ENCODE measurements at places on chromosomes 11 and 22. TPM values are rescaled to one million over a fixed set of nuclear protein-coding genes. Genes with fewer than 3 reads are reported as not detected.

TMPRSS13 gene
- polyA plus RNA-seq = not detected

PANX2 gene
- polyA plus RNA-seq = 1.1 TPM

VSIG2 gene
- not detected for polyA plus RNA-seq

DNA sequence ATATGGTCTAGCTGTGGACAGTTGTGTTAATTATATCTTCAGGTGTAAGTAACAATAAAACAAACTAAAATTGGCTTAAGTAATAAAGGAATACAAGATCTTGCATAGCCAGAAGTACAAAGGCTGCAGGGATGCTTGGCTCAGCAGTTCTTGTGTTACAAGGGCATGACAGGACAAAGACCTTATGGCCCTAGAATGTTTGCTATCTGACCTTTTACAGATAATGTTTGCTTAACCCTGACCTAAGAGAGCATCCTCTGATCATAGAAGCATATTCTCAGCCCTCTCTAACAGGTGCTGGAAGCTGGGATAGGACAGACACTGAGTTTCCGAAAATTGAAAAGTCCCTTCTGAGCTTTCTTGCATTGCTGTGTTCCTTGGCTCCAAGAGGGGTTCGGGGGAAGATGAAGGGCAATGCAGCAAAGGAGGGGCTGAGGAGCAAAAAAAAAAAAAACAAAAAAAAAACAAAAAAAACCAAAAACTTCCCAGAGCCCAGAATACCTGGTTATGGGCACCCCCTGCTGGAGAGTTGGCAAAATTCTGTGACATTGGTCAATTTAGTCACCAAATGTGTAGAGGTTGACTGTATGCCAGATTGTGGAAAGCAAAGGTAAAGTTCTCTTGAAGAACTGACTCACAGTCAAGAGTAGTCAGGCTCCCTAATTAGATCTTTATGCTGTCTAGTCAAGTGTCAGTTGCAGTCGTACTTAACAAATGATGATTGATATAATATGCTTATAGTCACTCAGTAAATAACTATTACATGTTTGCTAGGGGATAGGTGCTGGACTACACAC lies 10.4 kb upstream of the HIKESHI start:
- DNase-seq = no peak

FGF3 gene
- not detected for polyA plus RNA-seq

- DNase-seq = peak; percentile 36
These were observed 48.6 kb upstream of the UCP3 start for GRCh38 chr11:74057249-74058151.

MS4A10 gene
- not detected for polyA plus RNA-seq

SUSD2 gene
- 1.1 TPM for polyA plus RNA-seq

C11orf65 gene
- polyA plus RNA-seq = 0.63 TPM

- peak; percentile 45 for DNase-seq
These were observed 15.8 kb downstream of the TMEM258 start for GRCh38 chr11:61776561-61777075.

- no peak for DNase-seq
These were observed 42.7 kb downstream of the KCNJ1 start for GRCh38 chr11:128824191-128825049.

Data from AG04450 (cell line).